ENCODE measurements at places on chromosomes 11 and 22.
A peak's percentile ranks its signal among the peaks of the same experiment; 100 is the strongest.

- no peak for DNase-seq
Observed at GRCh38 chr22:35552196-35552842, 11.7 kb downstream of the RASD2 start.

- DNase-seq: no peak
Observed at GRCh38 chr11:126387857-126388256, 32.4 kb downstream of the ST3GAL4 start.

DNA sequence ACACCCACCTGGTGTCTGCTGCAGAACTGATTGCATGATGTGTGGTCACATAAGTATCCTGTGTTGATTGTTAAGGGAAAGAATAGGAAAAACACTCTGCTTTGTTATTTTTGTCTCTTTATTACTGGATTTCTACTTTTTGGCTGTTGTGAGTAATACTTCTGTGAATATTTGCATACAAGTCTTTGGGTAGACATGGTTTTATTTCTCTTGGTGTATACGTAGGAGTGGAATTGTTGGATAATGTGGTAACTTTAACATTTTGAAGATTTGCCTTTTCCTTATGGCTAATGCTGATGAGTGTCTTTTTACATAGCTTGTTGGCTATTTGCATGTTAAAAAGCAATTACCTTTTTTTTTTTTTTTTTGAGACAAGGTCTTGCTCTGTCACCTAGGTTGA lies 13.1 kb downstream of the PPP6R3 start:
- no peak for DNase-seq

GRCh38 chr11:77046060-77046501 lies 11.9 kb downstream of the B3GNT6 start:
- no peak for DNase-seq

DNA sequence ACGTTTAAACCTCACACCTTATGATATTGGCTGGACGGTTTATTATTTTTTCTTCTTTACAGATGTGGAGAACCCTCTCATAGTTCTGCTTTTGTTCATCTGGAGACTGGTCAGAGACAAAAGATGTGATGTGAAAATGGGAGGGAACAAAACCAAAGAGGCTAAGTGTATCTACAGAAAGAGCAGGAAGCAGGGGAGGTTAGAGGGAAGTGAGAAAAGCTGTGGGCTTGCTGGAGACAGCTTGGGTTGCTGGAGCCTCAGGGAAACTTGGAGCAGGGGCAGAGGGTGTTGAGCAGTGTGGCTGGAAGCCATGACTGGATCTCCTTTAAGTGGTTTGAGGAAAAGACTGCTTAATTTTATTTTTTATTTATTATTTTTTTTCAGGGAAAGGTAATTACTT lies 79.0 kb upstream of the SNX19 start:
- no peak for DNase-seq

- no peak for DNase-seq
Observed at GRCh38 chr11:131877246-131877942, 507.0 kb downstream of the NTM start.

GRCh38 chr11:26042113-26042512 lies 289.8 kb upstream of the ANO3 start:
- DNase-seq: no peak

- DNase-seq: no peak
Observed at GRCh38 chr22:26656891-26657851, at the start of gene MIAT. Gene MIAT, plus strand, starts transcription at chr22:26657588.

DNA sequence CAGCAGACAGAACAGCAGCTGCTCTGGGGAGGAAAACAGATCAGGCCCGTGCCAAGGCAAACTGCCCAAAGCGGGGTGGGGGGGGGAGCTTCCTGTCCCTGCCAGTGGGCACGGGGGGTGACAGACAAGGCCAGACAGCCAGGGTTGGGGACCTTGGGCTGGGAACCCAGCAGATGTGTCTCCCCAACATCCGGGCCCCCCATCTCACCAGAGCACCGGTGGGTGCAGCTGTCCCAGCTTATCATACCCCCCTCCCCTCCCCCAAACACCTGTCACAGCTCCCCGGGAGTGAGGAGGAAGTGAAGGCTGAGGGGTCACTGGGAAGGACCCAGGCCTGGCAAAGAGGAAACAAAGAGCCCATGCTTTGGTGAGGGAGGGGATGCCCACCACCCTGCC lies 1.3 kb downstream of the PPP1R14B start:
- DNase-seq: peak; percentile 50

- no peak for DNase-seq
Observed at GRCh38 chr11:73070653-73071052, 71.5 kb downstream of the FCHSD2 start.

GRCh38 chr11:46295312-46296058 lies 18.0 kb downstream of the CREB3L1 start:
- DNase-seq: peak; percentile 56

GRCh38 chr11:85746670-85747069 lies 60.7 kb upstream of the CCDC89 start:
- DNase-seq: no peak

GRCh38 chr11:45259592-45259991 lies 26.5 kb downstream of the SYT13 start:
- no peak for DNase-seq

GRCh38 chr22:46116491-46116958 lies 33.8 kb upstream of the PPARA start:
- peak; percentile 96 for DNase-seq

DNA sequence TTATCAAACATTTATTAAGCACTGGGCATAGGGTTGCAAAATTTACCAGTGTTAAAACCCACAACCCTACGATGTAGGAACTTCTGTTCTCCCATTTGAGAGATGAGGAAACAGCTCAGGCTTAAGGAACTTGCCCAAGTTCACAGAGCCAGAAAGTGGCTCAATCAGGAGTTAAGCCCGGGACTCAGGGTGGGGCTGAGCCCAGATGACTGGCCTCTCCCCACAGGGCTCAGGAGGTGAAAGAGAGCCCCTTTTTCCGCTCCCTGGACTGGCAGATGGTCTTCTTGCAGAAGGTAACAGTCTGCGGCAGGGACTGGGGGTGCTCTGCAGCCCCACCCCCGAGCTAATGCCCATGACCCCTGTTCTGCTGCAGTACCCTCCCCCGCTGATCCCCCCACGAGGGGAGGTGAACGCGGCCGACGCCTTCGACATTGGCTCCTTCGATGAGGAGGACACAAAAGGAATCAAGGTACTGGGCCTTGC lies 5.6 kb upstream of the ANKRD13D start:
- DNase-seq: no peak

DNA sequence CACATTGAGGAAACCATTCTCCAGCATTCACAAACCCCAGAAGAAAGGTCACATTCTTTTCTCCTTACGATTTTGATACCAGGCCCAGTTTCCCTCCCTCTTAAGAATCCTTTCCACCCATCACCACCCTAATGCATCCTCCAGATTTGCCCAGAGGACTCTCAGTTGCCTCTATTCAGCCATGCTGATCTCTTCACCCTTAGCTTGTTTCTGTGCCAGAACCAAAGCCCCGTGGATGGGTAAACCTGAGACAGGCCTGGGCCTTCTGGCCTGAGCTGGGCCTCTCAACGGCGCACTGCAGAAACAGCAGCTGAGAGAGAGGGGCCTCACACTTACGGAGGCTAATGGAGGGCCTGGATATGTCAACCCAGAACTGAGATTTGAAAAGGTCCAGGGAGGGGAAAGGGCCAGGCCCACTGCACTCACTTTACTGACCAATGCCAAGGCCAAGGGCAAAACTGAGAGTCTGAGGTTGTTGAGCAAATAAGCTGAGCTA lies 32.2 kb upstream of the OAF start:
- DNase-seq: no peak

DNA sequence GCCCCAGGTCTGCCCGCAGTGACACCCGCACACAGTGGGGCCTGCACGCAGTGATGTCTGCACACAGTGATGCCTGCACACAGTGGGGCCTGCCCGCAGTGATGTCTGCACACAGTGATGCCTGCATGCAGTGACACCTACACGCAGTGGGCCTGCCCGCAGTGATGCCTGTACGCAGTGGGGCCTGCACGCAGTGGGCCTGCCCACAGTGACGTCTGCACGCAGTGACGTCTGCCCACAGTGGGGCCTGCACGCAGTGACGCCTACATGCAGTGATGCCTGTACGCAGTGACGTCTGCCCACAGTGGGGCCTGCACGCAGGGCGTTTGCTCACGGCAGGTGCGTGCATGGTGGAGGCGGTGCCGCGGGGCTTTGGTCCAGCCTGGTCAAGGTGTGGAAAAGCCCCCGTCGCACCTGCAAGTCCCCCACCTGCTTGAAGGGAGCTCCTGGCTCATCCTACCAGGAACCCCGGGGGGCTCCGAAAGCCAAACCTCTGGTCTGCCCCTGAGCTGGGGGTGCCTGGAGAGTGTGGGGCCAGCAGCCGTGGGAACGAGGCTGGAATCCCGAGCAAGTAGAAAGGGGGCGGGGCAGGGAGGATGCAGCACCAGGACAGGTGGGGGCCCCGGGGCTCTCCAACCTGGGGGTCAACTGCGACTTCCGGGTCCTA lies 8.9 kb upstream of the SYT8 start:
- no peak for DNase-seq

DNA sequence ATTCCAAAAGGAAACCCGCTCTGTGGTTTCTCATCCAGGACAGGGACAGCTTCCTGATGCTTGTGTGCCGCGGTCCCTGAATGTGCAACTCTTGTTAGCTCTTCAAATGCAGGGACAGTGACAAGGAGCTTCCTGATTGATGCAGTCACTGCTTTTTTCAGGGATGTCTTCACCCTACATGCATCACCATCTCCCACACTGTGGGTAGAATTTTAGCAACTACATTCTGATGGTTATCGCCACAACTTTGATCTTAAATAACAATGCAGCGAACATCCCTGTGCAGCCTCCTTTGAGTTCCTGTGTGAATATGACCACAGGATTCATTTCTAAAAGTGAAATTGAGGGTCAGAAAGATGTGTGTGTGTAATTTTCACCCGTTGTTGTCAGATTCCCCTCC lies 115.0 kb downstream of the GGTLC2 start:
- no peak for DNase-seq

- no peak for DNase-seq
Observed at GRCh38 chr22:48706934-48707762, 1120.5 kb downstream of the BRD1 start.

- DNase-seq: no peak
Observed at GRCh38 chr11:11313426-11313825, 39.6 kb downstream of the CSNK2A3 start.

DNA sequence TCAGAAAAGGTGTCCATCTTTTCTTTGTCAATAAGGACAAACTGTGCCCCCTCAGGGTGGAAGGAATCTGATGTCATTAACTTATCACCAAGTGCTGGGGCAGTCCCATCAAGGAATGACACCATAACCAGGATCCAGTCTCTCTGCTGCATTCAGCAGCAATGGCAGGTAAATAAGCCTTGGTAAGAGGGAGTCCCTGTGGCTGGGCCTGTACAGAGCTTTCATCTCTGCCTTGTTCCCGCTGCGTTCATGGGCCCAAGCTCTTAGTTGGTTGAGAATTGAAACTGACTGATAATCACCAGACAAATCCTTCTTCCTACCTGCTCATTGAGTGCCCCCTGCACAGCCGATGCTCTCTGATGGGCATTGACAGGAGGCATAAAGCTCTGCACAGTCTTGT lies 22.7 kb downstream of the EIF3F start:
- no peak for DNase-seq

DNA sequence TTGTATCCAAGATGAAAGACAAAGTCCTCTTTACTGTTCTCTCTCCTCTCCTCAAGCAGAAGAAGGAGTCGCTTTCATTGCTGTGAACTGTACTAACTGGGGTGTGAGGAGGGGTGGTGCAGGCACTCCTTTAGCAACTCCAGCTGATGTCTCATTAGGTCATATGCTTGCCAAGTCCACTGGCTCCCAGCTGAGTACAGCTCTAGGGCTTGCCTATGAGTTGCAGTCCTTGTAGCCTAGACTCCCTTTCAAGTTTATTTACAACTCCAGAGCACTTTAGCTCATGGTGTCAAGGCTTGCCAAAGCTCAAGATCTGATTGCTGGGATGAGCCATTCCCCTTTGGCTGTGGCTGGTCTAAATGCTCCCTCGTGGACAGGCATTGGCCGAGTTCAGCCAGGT lies 55.1 kb upstream of the PDGFD start:
- DNase-seq: no peak

DNA sequence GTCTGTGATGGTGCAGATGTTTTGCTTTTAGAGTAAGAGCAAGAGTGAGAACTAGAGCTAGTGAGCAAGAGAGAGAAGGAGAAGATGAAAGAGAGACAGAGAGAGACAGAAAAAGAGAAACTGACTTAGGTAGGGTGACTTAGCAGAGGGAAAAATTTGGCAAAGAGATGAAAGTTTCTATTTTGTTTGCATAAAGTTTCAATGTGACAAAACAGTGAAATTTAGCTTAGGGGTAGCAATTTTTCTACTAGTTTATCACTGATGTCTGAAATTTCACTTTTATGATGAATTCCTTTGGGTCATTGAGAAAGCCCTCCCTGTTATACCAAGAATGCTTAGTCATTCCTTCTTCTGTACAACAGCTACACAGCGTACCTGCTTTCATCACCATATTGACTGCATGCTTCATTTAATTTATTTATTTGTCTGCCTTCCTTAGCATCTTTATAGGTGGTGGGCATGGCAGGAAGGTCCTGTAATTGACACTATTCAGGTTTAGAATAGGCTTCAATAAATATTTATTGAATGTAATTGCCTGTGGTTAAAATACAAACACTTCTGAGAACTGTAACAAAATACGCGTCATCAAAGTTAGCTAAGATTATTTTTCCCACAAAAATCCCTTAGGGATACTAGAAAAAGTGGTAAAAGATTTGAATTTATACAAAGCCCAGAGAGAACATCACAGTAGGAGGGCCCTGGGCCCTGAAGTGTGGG lies 19.9 kb upstream of the CTSC start:
- no peak for DNase-seq

DNA sequence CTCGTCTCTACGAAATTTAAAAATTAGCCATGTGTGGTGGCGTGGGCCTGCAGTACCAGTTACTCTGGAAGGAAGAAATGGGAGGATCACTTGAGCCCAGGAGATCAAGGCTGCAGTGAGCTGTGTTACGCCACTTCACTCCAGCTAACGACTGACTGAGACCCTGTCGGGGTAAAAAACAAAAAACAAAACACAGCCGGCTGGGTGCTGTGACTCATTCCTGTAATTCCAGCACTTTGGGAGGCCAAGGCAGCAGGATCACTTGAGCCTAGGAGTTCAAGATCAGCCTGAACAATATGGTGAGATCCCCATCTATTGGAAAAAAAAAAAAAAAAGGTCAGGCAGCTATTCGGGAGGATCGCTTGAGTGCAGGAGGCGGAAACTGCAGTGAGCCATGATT lies 2.4 kb downstream of the PAFAH1B2 start:
- no peak for DNase-seq

All from substantia nigra (tissue), 51 donors.